Colonic mucosa (tissue), 4 donors: ENCODE measurements at places on chromosomes 7 and 10. TPM values are rescaled to one million over a fixed set of nuclear protein-coding genes. Genes with fewer than 3 reads are reported as not detected.

DNA sequence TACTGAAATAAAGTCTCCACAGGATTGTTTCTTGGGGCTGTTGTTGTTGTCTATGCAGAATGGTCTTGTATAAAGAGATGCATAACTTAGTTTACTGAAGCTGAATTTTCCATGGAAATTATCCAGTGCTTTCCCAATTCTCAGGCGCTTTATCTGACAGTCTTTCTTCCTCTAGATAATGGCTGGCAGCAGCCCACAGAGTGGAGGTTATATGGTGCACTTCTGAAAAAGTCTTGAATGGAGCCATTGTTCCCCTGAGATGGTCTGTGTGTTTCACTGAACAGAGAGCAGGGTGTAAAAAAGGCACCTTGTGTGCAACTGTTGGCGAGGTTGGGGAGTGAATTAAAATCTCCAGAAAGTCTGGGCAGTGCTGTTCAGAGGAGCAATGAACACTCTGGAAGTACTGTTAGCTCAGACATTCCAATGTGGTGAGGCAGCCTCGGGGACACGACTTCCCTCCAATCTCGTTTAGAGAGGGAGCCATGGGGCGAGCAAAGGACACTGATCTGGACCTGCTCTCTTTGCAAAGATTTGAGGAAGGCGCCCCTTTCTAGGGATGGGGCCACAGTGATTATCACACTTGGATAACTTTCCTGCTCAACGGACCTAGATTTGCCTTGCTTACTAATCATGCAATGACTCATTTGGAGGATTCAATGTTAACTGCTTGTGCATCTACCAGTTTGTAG, 2.0 kb upstream of the PLCE1 start:
- H3K36me3 ChIP-seq: no peaks in the 10 kb centered on the region
- H3K27me3 ChIP-seq: no peaks in the 10 kb centered on the region
- no peak overlapping the region for H3K4me3 ChIP-seq
- no peaks in the 10 kb centered on the region for H3K4me1 ChIP-seq

GRCh38 chr7:103932389-103932788, 57.1 kb downstream of the RELN start:
- H3K4me1 ChIP-seq: no peaks in the 10 kb centered on the region
- no peak for DNase-seq
- no peak overlapping the region for H3K27ac ChIP-seq
- no peaks in the 10 kb centered on the region for H3K27me3 ChIP-seq

GRCh38 chr7:75879771-75880184, 944 bp downstream of the RHBDD2 start:
- H3K4me3 ChIP-seq: peak overlapping the region; percentile 83
- DNase-seq: no peak
- H3K36me3 ChIP-seq: peaks cover 9% of the 10 kb centered on the region
- H3K4me1 ChIP-seq: no peaks in the 10 kb centered on the region
- H3K27ac ChIP-seq: peak overlapping the region; percentile 75
- no peaks in the 10 kb centered on the region for H3K27me3 ChIP-seq

Gene ZNF394
- 26.4 TPM for total RNA-seq

Gene AOAH
- total RNA-seq: 22.2 TPM

Gene ASZ1
- total RNA-seq: not detected

- DNase-seq: no peak
- peaks cover 17% of the 10 kb centered on the region for H3K4me1 ChIP-seq
Measured at GRCh38 chr10:71735709-71736569, 16.4 kb upstream of the C10orf105 start.

DNA sequence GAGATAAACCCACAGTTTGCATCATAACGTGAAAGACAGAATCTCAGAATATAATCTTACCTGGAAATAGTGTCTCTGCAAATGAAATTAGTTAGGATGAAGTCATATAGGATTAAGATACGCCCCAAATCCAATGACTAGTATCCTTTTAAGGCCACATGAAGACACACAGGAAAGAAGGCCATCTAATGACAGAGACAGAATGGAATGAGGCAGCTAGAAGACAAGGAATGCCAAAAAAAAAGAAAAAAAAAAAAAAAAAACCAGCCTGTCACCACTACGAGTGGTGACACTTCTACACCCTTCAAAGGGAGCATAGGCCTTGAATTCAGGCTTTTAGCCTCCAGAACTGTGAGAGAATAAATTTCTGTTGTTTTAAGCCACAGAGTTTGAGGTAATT, 82.9 kb downstream of the HYCC1 start:
- no peaks in the 10 kb centered on the region for H3K36me3 ChIP-seq
- no peak for DNase-seq
- no peaks in the 10 kb centered on the region for H3K27me3 ChIP-seq
- H3K4me1 ChIP-seq: no peaks in the 10 kb centered on the region
- H3K4me3 ChIP-seq: no peak overlapping the region
- no peak overlapping the region for H3K27ac ChIP-seq

Gene IDE
- 44.8 TPM for total RNA-seq

GRCh38 chr10:76315240-76315639, 883.8 kb downstream of the LRMDA start:
- H3K36me3 ChIP-seq: no peaks in the 10 kb centered on the region
- no peaks in the 10 kb centered on the region for H3K27me3 ChIP-seq
- H3K4me1 ChIP-seq: no peaks in the 10 kb centered on the region
- H3K27ac ChIP-seq: no peak overlapping the region
- no peak overlapping the region for H3K4me3 ChIP-seq

GRCh38 chr7:105806592-105807447, 69.6 kb downstream of the ATXN7L1 start:
- H3K27me3 ChIP-seq: no peaks in the 10 kb centered on the region
- H3K27ac ChIP-seq: no peak overlapping the region
- peak; percentile 43 for DNase-seq
- peaks cover 8% of the 10 kb centered on the region for H3K4me1 ChIP-seq

Gene LMOD2
- total RNA-seq: not detected

Gene SNX10
- total RNA-seq: 3.1 TPM

Gene PRKAR2B
- 9.3 TPM for total RNA-seq

Gene CALML5
- not detected for total RNA-seq

- H3K27me3 ChIP-seq: no peaks in the 10 kb centered on the region
- DNase-seq: no peak
- no peak overlapping the region for H3K27ac ChIP-seq
- no peak overlapping the region for H3K4me3 ChIP-seq
Measured at GRCh38 chr7:151207315-151207714, 3.0 kb downstream of the H2BK1 start.

- no peaks in the 10 kb centered on the region for H3K27me3 ChIP-seq
- no peak for DNase-seq
- H3K36me3 ChIP-seq: no peaks in the 10 kb centered on the region
- H3K4me1 ChIP-seq: no peaks in the 10 kb centered on the region
Measured at GRCh38 chr7:80827239-80827633, 91.6 kb downstream of the SEMA3C start.

Gene STK31
- 0.77 TPM for total RNA-seq

Gene AKR1C3
- 75.6 TPM for total RNA-seq

DNA sequence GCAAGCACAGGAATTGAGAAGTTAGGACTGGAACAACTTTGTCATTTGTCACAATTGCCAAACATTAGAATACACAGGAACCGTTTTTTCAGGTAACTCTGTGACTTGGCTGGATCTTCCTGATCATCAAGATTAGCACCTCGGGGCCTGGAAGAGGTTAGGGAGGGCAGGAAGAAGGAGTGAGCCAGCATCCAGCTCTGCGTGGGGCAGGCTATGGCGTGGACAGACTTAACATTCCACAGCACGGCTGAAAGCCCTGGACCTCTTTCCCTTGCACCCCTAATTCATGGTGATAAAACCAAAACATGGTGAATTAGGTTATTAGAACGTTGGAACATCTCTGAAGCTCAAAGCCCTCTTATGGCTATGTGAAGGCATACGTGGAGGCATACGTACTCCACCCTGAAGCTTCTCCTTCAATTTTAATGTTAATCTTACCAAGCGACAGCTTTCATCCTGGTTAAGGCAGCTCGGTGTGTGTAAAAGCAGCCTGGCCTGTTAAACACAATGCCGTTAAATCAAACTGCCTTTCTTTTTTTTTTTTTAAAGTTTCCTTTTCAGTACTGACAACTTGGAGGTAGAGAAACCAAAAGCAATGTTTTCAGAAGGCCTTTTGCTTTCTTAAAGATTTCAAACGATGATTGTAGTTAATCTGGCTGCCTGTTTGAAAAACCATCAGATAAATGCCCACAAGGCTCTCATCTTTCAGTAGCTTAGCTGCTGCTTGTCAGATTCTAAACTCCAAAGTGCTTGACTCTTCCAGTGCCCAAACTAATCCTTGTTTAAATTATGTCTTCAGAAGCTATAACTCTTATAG, 4.5 kb downstream of the GRK5 start:
- H3K4me3 ChIP-seq: no peak overlapping the region
- no peaks in the 10 kb centered on the region for H3K36me3 ChIP-seq
- peak overlapping the region; percentile 64 for H3K27ac ChIP-seq
- DNase-seq: no peak

DNA sequence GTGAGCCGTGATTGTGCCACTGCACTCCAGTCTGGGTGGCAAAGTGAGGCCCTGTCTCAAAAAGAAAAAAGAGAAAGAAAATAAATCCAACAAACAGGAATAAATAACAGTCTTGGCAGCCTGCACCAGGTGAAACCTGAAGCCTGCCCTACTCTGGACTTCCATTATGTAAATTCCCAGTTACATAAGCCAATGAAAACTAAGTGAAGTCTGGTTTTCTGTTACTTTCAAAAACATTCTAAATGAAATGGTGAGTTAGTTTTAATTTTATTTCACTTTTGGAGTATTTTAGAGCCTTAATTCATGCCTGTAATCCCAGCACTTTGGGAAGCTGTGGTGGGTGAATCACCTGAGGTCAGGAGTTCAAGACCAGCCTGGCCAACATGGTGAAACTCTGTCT, 22.5 kb upstream of the HIBADH start:
- H3K4me3 ChIP-seq: no peak overlapping the region
- no peaks in the 10 kb centered on the region for H3K4me1 ChIP-seq

DNA sequence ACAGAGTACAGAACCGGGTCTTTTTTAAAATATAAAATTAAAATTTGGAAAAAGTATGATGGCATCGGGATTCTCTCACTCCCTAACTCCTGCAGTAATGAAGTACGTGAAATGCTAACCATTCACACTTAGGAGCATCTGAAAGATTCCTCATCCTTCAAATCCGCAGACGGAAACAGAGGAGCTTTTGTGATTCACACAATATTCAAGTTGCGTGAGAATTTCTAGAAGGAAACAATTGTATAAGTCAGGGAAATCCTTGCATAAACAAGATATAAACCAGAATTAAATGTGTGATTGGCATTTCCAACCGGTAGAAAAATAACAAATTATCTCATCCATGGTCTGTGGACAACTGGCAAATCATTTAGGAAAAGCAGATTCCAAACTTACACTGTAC, 103.2 kb upstream of the ADAM12 start:
- DNase-seq: no peak
- no peak overlapping the region for H3K4me3 ChIP-seq
- H3K27me3 ChIP-seq: no peaks in the 10 kb centered on the region

- H3K4me3 ChIP-seq: no peak overlapping the region
- H3K36me3 ChIP-seq: no peaks in the 10 kb centered on the region
- no peak overlapping the region for H3K27ac ChIP-seq
- H3K27me3 ChIP-seq: no peaks in the 10 kb centered on the region
- no peak for DNase-seq
- no peaks in the 10 kb centered on the region for H3K4me1 ChIP-seq
Measured at GRCh38 chr10:126230587-126230986, 157.7 kb downstream of the ADAM12 start.

Gene SPDYE2B
- not detected for total RNA-seq

GRCh38 chr7:143848192-143848591, 53.8 kb downstream of the TCAF1 start:
- no peak for DNase-seq
- H3K4me3 ChIP-seq: no peak overlapping the region
- no peak overlapping the region for H3K27ac ChIP-seq
- no peaks in the 10 kb centered on the region for H3K27me3 ChIP-seq

Gene ASL
- total RNA-seq: 144 TPM

- DNase-seq: no peak
- no peaks in the 10 kb centered on the region for H3K36me3 ChIP-seq
- no peak overlapping the region for H3K27ac ChIP-seq
- H3K27me3 ChIP-seq: no peaks in the 10 kb centered on the region
- no peaks in the 10 kb centered on the region for H3K4me1 ChIP-seq
- H3K4me3 ChIP-seq: no peak overlapping the region
Measured at GRCh38 chr10:59283456-59284091, 78.8 kb downstream of the FAM13C start.

DNA sequence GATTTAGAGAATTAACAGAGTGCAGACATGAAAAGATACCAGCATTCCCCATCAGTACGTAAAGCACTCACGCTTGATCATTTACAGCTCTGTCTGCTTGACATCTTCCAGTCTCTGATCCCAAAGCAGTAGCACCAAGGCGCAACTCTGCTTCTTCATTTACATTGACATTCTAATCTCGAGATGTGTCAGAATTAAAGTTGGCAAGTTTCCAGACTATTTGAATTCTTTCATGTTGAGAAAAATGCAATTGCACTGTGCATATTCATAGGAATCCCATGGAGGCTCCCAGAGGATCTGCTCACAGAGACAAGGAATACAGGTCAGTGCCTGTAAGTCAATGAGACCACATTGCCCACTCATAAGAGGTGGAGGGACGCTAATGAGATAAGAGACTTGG, 183.9 kb downstream of the LRRN3 start:
- DNase-seq: no peak
- no peaks in the 10 kb centered on the region for H3K4me1 ChIP-seq
- no peak overlapping the region for H3K27ac ChIP-seq
- no peak overlapping the region for H3K4me3 ChIP-seq

Gene KMT2E
- total RNA-seq: 116 TPM

- no peaks in the 10 kb centered on the region for H3K36me3 ChIP-seq
- H3K4me3 ChIP-seq: no peak overlapping the region
- H3K27ac ChIP-seq: no peak overlapping the region
- H3K27me3 ChIP-seq: no peaks in the 10 kb centered on the region
- no peak for DNase-seq
- no peaks in the 10 kb centered on the region for H3K4me1 ChIP-seq
Measured at GRCh38 chr10:124875596-124875995, 66.3 kb upstream of the ZRANB1 start.

Gene CFAP46
- total RNA-seq: not detected

DNA sequence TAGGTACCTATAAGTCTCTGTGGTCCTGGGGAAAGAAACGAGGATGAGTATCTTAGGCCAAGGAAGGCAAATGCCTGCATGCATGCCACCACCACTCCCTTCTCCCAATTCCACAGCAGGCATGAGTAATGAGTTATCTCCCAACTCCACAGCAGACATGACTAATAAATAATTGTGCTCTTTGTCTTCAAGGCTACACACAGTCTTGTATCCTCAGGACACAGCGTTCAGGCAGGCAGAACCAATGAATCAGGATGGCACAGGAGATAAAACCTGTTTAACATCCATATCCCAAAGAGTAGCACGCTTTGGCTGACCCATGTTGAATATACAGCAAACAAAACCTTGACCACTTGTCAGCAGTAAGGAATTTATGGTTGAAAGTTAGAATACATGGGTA, 229.7 kb upstream of the NFE2L3 start:
- H3K27ac ChIP-seq: no peak overlapping the region
- no peak overlapping the region for H3K4me3 ChIP-seq
- no peak for DNase-seq
- H3K36me3 ChIP-seq: no peaks in the 10 kb centered on the region
- no peaks in the 10 kb centered on the region for H3K27me3 ChIP-seq

Gene LEP
- total RNA-seq: 0.07 TPM
